Activated naive CD4-positive, alpha-beta T cell treated with Interleukin-2 at 50 U/mL for 16 hours (primary cell): ENCODE measurements at places on chromosomes 5 and 9.

DNA sequence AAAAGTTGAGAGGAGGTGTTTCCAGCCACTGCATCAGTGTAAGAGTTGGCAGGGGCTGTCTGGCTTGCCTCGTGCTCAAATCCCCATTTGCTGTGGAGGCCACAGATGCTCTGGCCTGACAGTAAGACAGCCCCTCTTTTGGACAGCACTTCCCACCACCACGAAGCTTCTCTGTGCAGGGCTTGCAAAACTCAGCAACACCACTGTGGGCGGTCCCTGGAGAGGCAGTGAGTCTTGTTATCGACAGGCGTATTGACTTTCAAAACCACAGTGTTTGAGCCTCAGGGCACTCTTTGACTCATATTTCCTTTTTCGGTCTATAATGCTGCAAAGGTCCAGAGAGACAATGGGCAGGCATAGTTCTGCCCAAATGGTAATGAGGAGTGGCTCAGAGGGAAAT, 539.5 kb downstream of the EBF1 start:
- DNase-seq = no peak

GRCh38 chr9:22452415-22453010, 5.9 kb downstream of the DMRTA1 start:
- peak; percentile 55 for DNase-seq

- no peak for DNase-seq
Measured at GRCh38 chr5:173165177-173166016, 21.1 kb downstream of the BNIP1 start.

- DNase-seq = no peak
Measured at GRCh38 chr9:101705135-101705661, 33.2 kb downstream of the GRIN3A start.

- DNase-seq = no peak
Measured at GRCh38 chr5:32453916-32454315, 9.4 kb upstream of the ZFR start.

DNA sequence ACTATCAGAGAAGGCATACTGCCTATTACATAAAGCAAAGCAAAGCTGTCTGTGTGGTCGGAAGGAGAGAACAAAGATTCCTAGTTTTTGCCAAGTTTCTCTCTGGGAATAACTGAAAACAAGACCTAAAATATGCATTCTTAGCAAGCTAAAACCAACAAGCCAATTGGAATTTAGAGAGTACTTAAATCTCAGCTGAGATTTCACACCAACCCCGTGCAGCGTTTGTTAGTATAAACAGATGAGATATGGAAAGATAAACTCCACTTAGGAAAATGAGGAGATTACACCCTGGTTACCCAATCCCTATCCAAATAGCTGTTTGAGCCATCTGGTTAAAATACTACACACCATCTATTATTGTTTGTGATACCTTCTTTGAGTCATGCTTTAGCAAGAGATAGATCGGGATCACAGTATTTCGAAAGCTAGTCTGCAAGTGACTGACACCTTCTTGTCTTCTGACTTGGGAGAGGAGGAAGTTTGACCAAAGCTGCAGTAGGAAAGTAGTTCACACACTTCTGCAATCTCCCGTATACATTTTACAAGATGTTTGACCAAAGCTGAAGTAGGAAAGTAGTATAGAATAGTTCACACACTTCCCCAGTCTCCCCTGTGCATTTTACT, 18.2 kb downstream of the FAF2 start:
- DNase-seq = no peak

GRCh38 chr5:104800440-104801048, 1238.0 kb upstream of the NUDT12 start:
- DNase-seq = no peak

- DNase-seq = no peak
Measured at GRCh38 chr5:72485430-72485974, 21.7 kb downstream of the ZNF366 start.

DNA sequence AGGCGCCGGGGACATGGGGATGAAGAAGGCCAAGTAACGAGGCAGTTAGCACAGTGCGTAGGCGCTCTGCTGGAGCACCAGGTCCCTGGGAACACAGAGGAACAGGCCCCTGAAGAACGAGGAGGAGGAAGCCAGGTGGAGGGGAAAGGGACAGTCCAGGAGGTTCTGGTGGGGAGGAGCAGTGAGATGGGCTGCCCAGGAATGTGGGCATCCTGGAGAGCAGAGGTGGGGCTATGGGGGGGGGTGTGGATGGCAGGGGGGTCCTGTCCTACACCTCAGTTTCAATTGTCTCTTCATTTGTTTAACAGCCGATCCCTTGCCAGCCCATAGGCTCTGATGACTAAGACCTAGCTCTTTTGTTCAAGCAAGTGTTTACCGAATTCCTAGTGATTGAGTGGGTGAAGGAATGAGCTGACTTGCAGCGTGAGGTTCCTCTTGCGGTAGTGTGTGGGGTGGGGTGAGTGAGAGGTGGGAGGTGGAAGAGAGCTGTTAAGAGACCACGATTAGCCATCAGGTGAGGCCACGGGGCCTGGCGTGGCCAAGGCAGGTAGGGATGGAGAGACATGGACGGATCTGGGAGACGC, 8.4 kb upstream of the PHYHD1 start:
- peak; percentile 24 for DNase-seq

DNA sequence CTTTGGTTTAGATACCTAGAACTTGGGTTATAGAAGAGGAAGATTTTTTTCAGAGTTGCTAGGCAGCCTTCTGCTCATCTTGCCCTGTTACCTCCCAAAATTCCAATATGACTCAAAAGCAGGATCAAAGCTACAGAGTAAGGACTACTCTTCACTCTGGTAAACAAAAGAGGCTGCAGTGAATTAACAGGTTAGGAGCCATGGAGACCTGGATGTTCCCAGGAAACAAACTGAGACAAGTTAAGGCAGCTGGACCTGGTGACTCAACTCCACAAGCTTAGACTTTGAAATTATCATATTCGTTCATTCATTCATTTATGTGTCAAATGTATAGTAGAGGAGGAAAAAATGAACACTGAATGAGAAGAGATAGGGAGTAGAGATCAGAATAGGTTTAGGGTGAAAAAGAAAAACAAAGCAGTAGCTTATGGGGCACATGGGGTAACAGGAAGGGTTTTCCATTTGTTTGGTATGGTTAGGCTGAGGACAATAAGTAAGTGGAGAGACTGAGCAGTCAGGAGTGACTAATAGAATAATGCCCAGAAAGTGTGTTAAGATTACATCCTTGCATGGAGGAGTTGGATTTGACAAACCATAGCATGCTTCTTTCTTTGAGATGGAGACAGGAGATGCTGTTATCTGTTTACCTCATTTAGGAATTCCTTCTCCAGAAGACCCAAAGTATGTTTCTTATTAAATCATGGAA, 464.0 kb upstream of the ZNF608 start:
- DNase-seq = no peak

DNA sequence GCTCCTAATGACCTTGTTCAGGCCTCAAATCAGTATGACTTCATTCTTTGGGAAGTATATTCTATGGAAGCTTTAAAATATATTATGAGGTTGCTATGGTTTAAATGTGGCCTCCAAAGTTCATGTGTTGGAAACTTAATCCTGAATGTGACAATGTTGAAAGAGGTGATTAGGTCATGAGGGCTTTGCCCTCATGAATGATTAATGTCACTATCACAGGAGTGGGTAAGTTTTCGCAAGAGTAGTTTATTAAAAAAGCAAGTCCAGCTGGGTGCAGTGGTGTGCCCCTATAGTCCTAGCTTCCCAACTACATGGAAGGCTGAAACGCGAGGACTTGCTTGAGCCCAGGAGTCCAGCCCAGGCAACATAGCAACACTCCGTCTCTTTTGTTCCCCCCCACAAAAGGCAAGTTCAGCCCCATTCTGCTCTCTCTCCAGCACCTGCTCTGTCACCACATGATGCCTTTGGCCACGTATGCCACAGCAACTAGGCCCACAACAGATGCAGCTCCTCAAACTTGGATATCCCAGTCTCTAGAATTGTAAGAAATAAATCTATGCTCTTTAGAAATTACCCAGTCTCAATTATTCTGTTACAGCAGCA, 105.3 kb downstream of the SIL1 start:
- DNase-seq = no peak

DNA sequence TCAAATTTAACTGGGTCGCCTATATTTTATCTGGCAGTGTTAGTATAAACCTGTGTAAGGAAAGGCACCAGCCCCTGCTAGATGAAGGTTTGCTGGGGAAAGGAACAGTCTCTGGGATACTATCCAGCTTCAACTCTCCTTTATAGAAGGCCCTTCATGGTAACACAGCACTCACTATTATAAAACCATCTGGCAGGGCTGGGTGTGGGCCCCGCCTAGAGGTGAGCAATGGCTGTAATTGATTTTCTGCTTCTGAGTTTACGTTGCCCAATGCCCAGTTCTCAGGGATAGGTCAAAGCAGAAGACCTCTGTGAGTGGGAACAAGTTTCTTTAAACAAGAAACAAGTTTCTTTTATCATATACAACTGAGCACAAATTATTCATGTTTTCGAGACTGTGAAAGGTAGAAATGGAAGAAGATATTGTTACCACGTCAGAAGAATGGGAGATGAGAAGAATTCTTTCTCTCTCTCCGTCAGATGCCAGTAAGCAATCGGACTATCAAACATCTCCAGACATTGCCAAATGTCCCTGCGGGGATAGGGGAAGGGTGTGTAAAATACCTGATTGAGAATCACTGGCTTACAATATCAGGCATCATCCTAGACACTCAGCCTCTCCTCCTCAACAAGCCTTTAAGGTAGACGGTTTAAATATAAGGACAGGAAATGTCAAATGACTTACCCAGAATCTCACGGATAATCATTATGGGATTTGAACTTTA, 205.9 kb downstream of the PDZD2 start:
- DNase-seq = no peak

GRCh38 chr9:4324513-4324912, 24.6 kb upstream of the GLIS3 start:
- DNase-seq = no peak

- no peak for DNase-seq
Measured at GRCh38 chr5:172897481-172898217, 61.6 kb upstream of the RPL26L1 start.

DNA sequence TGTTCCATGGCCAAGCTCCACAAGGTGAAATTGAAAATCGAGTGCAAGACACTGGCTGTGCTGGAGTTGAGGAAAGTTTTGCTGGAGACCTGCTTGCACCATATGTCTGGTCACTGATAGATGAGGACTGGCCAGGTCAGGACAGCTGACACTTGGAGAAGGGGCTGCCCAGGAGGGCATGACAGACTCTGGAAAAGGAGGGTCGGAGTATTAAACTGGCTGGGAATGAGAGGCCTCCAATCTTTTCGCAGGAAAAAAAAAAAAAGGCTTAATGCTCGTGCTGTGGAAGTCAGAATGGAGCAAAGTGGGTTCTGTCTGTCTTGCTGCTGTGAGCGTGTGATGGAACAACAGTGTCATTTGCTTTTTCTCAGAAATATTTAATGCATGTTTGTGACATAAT, 5.5 kb downstream of the TENT4A start:
- no peak for DNase-seq

DNA sequence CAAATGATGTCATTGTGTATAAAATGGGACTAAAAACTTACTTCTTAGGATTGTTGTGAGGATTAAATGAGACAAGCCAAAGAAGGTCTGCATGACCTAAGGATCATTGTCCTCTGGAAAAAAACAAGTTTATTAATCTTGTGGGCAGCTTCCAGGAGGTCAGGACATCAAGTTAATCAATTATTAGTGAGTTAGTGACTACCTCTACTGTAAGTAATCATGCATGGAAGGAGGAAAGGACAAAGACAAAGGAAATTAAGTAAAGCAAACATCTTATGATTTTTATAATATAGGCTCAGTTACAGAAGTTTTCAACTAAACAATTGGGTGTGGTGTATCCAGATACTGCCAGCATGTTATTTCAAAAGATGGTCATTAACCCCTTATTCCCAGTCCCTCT, 129.3 kb upstream of the TUT7 start:
- DNase-seq = no peak

- DNase-seq = no peak
Measured at GRCh38 chr5:56581426-56581825, 233.9 kb upstream of the MAP3K1 start.

DNA sequence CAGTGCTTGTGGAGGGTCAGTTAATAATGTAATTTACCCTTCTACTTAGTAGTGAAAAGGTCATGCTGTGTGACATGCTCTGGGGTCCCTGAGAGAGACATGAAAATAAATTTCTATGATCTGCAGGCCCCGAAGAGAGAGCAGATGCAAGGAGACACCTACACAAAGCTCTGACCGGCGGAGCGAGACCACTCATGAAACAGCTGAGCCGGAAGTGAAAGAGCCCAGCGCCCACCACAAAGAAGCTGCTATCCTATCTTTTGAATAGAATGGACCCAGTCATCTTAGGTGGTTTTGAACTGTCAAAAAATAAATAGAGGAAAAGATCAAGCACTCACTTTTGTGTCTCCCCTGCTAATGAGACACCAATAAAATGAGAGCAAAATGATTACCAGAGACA, 190.0 kb downstream of the MED10 start:
- DNase-seq = no peak

GRCh38 chr5:133147411-133147810, 95.6 kb downstream of the HSPA4 start:
- no peak for DNase-seq

- DNase-seq = no peak
Measured at GRCh38 chr9:98523231-98523901, 185.4 kb downstream of the GABBR2 start.

- no peak for DNase-seq
Measured at GRCh38 chr5:21774801-21775200, 1078.3 kb downstream of the CDH12 start.

GRCh38 chr5:34655354-34655991, 655 bp upstream of the RAI14 start:
- DNase-seq = peak; percentile 28

- no peak for DNase-seq
Measured at GRCh38 chr5:112077180-112077579, 320.2 kb upstream of the NREP start.

DNA sequence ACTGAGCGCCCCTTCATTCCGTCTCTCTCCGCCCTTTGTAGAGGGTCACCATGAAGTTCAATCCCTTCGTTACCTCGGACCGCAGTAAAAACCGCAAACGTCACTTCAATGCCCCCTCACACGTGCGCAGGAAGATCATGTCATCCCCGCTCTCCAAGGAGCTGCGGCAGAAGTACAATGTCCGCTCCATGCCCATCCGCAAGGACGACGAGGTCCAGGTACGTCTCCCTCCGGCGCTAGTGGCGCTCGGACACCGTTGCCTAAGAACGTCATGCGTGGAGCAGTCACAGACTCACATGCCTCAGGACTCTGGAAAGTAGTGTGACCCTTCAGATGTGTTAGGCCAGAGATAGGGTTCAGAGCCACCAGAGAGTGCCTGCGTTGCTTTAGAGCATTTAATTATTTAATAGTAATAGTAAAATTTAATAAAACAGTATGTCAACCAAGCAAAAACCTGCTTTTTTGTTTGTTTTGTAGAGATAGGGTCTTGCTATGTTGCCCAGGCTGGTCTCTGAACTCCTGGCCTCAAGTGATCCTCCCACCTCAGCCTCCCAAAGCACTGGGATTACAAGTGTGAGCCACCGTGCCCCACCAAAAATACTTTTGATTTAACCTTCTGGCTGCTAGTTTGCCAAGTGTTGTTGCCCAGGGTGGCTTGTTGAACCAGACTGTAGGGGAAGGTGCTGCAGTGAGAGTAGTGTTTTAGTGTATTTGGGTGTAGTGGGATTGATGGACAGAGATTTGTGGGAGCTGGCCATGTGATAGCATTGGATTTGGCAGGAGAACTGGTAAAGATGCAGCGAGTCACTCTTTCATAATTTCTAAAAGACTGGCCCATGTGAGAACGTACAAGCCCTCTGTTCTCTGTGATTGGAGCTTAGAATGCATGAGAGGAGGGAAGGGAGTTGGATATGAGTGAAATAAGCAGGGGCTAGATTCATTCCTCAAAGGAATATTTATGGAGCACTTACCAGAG, 888 bp downstream of the RPL26L1 start:
- peak; percentile 6 for DNase-seq

- DNase-seq = no peak
Measured at GRCh38 chr5:177134697-177135225, 1.2 kb downstream of the NSD1 start.
